HepG2 (cell line): ENCODE measurements at places on chromosomes 7 and 10. TPM values are rescaled to one million over a fixed set of nuclear protein-coding genes. Genes with fewer than 3 reads are reported as not detected.

The UBTD1 gene
- total RNA-seq: 5.8 and 7.9 TPM in 2 replicates

The NANOS1 gene
- 1.5 and 1.7 TPM in 2 replicates for total RNA-seq

The EPHA1 gene
- 7.7 and 17.1 TPM in 2 replicates for total RNA-seq

The CLIP2 gene
- total RNA-seq: 13.6 and 17.4 TPM in 2 replicates

The OR2A1 gene
- not detected in 2 replicates for total RNA-seq

The OGA gene
- 33.2 and 36.5 TPM in 2 replicates for total RNA-seq

The OR6V1 gene
- total RNA-seq: not detected in 2 replicates

The TNS3 gene
- 51.3 and 55.7 TPM in 2 replicates for total RNA-seq

The ITIH2 gene
- total RNA-seq: 603 and 1,197 TPM in 2 replicates

The SYT15B gene
- 0.04 TPM in 1 of 2 replicates, not detected in the other for total RNA-seq

The CHN2 gene
- total RNA-seq: 23.5 and 28.6 TPM in 2 replicates

The AQP1 gene
- not detected in 2 replicates for total RNA-seq

The CRPPA gene
- total RNA-seq: 1.1 and 1.3 TPM in 2 replicates

The TRIM50 gene
- total RNA-seq: 21.1 and 24.5 TPM in 2 replicates

The EFCAB10 gene
- total RNA-seq: 0.34 and 0.40 TPM in 2 replicates

The TRPV6 gene
- total RNA-seq: not detected in 2 replicates

The METTL27 gene
- 1.2 and 2.0 TPM in 2 replicates for total RNA-seq

The DPP6 gene
- total RNA-seq: not detected in 2 replicates

The SEC31B gene
- 0.56 and 2.0 TPM in 2 replicates for total RNA-seq

The GFRA1 gene
- not detected in 2 replicates for total RNA-seq

The MUC3A gene
- total RNA-seq: not detected in 2 replicates

The SUN3 gene
- total RNA-seq: not detected in 2 replicates

The ZWINT gene
- 121 and 166 TPM in 2 replicates for total RNA-seq
